ENCODE measurements at places on chromosomes 1 and 21.

DNA sequence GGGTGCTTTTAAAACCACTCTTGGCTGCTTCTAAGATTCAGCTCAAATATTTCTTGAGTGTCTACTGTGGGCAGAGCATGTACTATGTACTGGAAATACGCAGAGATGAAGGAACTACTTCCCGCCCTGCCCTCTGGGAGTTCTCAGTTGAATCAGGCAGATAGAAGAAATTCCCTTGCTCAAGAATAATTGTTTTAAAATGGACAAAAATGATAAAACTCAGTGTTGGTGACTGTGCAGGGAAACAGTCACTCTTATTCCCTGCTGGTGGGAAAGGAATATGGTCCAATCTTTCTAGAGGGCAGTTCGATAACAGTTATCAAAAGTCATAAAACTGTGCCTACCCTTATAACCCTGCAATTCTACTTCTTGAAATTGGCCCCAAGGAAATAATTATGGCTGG is 16.9 kb upstream of the GRHL3 start:
- no peak for DNase-seq

DNA sequence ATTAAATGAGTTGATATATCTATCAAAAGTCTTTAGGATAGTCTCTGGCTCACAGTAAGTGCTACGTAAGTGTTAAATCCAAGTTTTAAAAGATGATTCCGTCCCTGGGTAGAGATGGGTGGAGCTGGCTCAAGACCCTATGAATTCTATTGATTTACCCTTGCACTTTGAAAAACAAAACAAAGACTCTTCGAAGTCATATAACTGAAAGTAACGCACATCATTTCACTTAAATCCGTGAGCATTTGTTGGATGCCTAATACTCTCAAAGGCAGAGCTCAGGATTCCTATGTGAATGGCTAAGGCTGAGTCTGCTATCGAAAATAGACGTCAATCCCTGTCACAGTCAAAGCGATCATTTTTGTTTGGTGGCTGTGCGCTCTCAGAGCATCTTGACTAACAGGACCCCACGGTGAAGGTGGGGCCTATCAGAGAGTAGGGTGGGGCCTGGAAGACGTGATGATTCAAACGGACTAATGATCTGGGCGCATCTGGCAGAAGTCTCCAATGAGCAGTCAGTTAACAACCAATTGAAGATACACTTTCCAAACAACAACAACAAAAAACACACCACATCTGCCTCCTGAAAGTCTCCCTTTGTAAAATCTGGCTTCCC is 1.2 kb upstream of the NUCKS1 start:
- no peak for DNase-seq

GRCh38 chr1:26373281-26373680 is 731 bp upstream of the ZNF683 start:
- DNase-seq: peak; percentile 9

DNA sequence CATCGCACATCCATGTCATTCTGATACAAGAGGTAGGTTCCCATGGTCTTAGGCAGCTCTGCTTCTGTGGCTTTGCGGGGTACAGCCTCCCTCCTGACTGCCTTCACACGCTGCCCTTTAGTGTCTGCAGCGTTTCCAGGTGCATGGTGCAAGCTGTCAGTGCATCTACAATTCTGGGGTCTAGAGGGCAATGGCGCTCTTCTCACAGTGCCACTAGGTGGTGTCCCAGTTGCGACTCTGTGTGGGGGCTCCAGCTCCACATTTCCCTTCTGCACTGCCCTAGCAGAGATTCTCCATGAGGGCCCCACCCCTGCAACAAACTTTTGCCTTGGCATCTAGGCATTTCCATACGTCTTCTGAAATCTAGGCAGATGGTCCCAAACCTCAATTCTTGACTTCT is 138.2 kb upstream of the BRINP3 start:
- no peak for DNase-seq

GRCh38 chr1:153431928-153432327 is 15.6 kb downstream of the S100A7A start:
- DNase-seq: no peak
